ENCODE measurements at places on chromosomes 16 and 17.

- no peak for DNase-seq
Observed at GRCh38 chr16:56275801-56276200, 84.5 kb downstream of the GNAO1 start.

DNA sequence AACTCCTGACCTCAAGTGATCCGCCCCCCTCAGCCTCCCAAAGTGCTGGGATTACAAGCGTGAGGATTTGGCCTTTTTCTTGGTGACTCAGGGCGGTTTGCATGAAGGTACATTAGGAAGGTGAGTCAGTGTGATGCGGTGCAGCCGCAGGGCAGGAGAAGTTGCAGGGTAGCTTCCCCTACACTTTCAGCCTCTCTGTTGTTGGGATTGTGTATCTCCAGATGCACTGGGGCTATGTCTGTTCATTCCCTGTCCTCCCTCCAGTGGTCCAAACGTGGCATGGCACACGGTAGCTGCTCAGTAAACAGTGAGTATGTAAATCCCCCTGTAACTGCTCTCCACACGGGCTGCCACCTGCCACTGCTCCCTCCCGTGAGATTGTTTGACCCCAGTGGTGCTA is 109.1 kb upstream of the CDC42EP4 start:
- peak; percentile 18 for DNase-seq

DNA sequence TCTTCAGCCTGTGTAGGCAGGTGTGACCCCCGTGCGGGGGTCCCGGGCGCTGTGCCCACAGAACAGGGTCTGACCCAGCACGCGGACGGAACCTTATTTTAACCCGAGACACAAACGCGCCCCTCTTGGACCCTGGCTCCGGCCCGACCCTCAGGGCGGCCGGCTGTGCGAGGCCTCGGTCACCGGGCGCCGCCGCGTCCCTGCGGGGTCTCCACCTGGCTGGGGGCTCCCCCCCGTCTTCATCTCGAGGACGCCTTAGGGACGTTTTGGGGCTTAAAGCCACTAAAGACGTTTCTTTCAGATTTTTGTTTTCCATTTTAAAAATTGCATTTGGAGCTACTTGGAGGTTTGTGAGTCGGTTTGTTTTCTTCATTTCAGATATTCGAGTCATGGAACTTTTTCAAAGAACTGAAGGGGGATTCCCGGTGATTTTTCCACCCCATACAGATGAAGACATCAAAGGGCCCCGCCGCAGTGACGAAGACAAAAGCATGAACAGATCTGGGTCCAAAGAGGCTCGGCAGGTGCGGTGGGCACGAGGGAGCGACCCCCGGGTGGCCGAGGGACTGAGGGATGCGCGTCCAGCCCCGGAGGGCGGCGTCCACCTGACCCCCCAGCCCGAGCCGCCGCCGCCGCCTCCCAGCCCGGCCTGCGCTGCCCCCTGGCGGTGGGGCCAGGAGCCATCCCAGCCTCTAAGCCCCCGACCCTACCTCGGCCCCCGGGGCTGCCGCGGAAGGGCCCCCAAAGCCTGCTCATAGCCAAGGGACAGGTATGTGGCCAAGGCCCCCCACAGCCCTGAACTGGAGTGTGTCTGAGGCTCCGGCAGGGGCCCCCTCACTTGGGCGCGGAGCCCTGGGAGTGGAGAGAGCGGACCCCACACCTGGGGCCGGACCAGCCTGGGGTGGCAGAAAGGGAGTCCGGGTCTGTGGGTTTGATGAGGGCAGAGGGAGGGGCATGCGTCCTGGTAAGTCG is 3.8 kb upstream of the CD7 start:
- DNase-seq = no peak

GRCh38 chr16:70396246-70396904 is 42.5 kb downstream of the ST3GAL2 start:
- DNase-seq = peak; percentile 14

DNA sequence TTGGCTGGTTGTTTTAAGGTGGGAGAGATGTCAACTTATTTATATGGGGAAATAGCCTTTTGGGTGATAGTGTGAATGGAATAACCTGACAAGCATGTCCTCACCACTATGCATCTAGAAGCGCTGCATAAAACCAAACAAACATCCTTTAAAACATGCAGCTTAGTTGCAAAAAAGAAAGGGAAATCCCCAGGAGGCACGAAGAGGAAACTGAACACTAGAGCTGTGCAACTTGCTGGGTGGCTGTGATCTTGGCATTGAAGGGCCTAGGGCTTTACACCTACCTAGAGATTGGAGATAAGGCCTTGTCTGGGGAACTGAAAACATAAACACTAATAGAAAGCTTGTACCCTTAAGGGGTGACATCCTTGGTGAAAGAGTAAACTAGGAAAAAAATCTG is 7.3 kb downstream of the C16orf54 start:
- DNase-seq = no peak

- no peak for DNase-seq
Observed at GRCh38 chr17:54947396-54947795, 21.1 kb downstream of the COX11 start.

DNA sequence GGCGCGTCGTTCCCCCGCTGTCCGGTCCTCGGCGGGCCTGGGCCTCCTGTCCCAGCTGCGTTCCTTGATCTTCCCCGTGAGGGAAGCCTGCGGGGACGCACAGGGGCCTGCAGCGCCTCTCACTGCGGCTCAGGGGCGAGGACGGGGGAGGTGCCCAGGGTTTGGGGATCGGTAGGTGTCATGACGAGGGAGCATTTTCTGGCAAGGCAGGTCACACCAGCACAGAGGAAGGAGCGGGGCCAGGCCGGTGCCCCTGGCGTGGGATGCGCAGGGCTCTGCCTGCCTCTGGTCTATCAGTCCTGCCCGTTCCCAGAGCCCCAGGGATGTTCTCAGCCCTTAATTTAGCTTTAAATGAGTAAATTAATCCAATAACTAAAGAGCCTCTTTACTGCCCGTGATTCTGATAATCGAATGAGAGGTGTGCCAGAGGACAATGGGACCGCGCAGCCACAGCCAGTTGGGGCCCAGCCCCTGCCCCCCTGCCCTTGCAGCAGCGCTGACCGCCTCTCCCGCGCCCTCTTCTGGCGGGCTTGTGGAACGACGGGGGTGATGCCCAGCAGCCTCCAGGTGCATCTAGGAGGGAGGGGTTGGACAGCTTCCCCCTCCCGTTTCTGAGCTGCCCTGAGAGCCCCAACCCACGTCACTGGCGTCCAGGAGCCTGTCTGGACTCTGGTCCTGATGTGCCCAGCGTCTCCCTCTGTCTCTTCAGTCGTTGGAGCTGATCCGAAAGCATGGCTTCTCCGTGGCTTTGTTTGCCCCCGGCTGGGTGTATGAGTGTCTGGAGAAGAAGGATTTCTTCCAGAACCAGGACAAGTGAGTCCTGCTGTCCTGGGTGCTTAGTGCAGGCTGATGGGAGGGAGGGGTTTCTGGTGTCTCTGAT is 7.9 kb downstream of the ENGASE start:
- DNase-seq = peak; percentile 46

DNA sequence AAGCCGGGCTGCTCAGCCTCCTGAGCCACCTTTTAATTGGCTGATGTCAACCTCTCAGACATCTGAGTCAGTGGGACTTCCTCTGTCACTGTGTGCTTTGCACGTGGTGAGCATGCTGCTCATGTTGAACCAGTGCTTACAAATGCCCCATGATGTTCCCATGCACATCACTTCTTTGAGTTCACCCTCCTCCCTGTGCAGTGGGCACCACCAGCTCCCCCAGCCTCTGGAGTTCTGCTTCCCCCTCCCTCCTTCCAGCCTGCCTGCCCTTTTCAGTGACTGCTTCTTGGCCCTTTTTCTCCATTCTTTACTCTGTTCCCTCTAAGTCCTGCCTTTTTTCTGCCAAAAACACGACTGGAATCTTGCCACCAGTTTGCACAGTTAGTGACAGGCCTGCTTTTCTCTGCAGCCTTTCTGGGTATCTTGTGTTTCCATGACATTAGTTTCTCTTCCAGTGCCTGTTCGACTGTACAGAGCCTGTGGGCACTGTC is 41.6 kb downstream of the USP10 start:
- DNase-seq = peak; percentile 48

DNA sequence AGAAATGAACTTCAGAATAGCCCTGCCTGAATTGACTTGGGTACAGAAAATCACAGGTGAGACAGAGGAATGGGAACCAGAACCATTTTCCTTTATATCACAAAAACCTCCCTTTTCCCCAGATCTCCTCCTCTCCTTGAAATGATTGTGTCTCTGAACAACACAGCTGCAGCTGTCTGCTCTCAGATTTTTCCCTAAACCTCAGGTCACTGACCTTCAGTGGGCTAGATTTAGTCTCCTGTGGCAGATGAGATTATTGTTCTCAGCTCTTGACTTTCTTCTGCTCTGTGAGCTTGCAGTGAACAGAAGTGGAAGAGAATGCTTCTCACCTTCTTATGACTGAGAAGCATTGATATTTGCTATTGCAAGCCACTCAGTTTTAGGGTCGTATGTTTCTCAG is 92.3 kb upstream of the FAM20A start:
- DNase-seq = no peak

GRCh38 chr17:59565959-59566324 is 532 bp downstream of the DHX40 start:
- DNase-seq = peak; percentile 79

DNA sequence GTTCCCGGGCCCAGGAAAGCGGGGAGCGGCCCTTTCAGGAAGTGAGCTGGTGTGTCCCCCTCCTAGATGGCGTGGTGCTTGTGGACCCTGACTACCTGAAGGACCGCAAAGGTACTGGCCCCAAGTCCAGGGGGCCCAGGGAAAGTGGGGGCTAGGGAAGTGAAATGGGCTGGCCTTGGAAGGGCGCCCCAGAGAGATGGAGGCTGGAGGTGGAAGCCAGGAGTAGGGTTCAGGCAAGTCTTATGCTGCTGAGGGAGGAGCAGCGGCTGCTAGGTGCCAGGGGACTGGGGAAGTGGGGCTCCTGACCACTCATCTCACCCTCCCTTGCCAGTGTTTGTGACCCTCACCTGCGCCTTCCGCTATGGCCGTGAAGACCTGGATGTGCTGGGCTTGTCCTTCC is 5.6 kb downstream of the ARRB2 start:
- DNase-seq = no peak

- no peak for DNase-seq
Observed at GRCh38 chr17:70654706-70655105, 485.4 kb downstream of the KCNJ2 start.

DNA sequence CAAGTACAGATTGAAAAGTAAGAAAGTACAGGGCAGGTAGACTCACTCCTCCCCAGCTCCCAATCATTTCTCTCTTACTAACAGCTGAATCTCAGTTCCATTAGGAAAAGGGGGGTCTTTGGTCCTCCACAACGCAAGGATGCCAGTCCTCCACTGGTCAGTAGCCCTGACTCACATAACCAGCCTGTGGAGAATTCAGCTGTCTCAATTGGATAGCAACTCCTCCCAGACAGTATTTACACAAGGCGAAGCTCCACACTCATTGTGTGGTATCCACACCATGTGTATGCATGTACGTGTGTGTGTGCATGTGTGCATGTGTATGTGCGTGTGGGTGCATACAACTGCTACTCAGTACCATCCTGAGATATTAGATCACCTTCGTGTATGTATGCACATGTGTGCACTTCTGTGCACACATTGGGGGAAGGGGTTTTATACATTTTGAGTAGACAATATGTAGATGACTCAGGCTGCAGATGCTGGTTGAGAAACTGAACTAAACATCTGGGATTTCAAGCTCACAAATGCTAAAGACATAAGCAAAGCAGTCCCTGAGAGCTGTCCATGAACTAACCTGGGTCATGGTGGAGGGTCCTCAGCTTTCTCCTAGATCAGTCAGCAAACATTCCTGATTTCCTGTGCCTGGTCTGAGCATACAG is 240.1 kb downstream of the SLC39A11 start:
- DNase-seq = no peak

DNA sequence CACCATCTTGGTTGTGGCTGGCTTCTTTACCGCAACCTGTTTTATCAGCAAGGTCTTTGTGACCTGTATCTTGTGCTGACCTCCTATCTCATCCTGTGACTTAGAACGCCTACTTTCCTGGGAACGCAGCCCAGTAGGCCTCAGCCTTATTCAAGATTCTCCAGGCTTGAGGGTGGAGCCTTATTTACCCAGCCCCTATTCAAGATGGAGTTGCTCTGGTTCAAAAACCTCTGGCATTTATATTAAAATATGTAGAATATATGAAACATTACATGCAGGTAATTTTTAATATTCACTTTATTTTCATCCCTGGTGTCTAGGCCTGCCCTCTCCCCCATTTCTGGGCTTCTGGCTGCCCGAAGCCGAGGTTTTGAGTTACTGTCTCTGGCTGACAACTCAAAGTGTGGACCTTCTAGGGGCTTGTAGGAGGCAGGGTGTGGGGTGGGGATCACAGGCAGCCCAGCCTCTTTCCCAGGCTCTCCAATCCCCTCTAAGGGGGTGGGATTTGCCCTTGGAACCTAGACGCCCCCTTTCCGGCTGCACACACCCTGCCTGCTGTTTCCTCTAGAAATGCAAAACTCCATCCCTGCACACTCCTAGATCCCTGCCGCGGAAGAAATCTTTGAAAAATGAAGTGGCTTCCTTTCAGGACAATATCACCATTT is 152.0 kb downstream of the KCNJ12 start:
- no peak for DNase-seq

GRCh38 chr17:48391444-48391843 is 38.6 kb downstream of the SKAP1 start:
- DNase-seq = no peak

DNA sequence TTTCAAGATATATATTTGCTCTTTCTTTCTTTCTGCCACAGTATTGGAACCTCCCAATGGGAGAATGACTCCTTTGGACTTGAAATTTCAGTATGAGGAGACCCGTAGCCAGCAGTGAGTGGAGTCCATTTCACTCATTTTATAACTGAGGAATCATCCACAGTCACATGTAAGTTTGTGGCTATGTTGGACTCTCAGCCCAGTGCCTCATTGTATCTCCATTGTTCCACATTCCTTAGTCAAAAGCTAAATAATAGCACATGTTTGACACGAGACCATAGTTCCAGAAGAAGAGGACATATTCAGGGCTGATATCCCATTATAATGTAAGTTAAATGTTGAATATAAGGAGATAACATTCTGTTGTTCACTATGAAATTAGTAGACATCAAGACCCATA is 12.7 kb upstream of the SPAG9 start:
- DNase-seq = no peak

- no peak for DNase-seq
Observed at GRCh38 chr17:75809631-75810111, 25.1 kb downstream of the UNK start.

- DNase-seq = no peak
Observed at GRCh38 chr16:10988164-10988803, 43.9 kb downstream of the CLEC16A start.

DNA sequence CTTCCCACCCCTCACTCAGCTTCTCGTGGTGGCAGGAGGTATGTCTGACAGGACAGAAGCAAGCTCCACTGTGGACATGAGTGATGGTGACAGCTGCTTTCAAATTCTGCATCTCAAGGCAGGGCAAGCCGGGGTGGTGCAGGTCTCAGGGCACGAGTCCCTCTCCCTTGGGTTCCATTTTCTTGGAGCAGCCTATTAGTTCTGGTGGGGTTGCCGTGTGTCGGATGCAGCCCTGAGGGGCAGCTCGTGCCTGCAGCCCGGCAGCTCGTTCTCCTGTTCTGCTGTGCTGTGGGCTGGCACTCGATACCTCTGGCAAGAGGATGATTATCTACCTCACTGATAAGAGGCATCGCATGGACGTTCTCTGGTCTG is 16.5 kb upstream of the CLEC18C start:
- DNase-seq = no peak

GRCh38 chr16:24044467-24044866 is 208.7 kb downstream of the PRKCB start:
- no peak for DNase-seq
